ENCODE measurements at places on chromosomes 7 and 10. TPM values are rescaled to one million over a fixed set of nuclear protein-coding genes. Genes with fewer than 3 reads are reported as not detected.
A peak's percentile ranks its signal among the peaks of the same experiment; 100 is the strongest.

- no peaks in the 10 kb centered on the region for H3K27me3 ChIP-seq
- no peaks in the 10 kb centered on the region for H3K36me3 ChIP-seq
- H3K27ac ChIP-seq: no peak overlapping the region
- H3K4me3 ChIP-seq: no peak overlapping the region
- DNase-seq: no peak
These were observed 10.7 kb downstream of the C10orf90 start for GRCh38 chr10:126659750-126660149.

Gene VAX1
- not detected for total RNA-seq

Gene TLX1
- total RNA-seq: not detected

Gene UFSP1
- 3.4 TPM for total RNA-seq

DNA sequence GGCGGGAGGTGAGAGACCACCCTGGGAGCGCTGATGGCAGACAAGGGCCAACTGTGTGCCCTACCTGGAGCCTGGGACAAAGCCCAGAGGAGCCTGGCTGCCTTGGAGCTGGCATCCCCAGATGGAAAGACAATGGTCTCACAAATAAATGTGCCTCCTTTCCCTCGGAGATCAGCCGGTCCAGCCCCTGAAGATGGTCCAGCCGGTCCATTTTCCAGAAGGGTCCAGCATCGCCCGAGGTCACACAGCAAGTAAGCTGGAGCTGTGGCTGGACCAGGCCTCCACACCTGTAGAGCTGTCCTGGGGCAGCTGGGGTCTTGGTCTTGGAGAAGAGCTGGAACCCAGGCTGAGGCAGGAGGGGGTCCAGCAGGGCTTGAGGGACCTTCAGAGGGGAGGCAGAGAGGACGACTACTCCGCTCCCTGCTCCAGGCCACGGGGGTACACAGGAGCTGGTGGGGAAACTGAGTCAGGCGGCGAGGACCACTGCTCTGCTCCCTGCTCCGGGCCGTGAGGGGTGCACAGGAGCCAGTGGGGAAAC lies 3.6 kb downstream of the ELFN1 start:
- H3K27me3 ChIP-seq: peaks cover 10% of the 10 kb centered on the region
- no peak overlapping the region for H3K4me3 ChIP-seq
- H3K36me3 ChIP-seq: no peaks in the 10 kb centered on the region
- no peak overlapping the region for H3K27ac ChIP-seq

GRCh38 chr10:103478671-103479070 lies 369 bp downstream of the CALHM3 start:
- H3K4me1 ChIP-seq: peaks cover 9% of the 10 kb centered on the region
- no peaks in the 10 kb centered on the region for H3K36me3 ChIP-seq
- no peak for DNase-seq
- H3K27me3 ChIP-seq: no peaks in the 10 kb centered on the region
- H3K4me3 ChIP-seq: no peak overlapping the region
- H3K27ac ChIP-seq: no peak overlapping the region

DNA sequence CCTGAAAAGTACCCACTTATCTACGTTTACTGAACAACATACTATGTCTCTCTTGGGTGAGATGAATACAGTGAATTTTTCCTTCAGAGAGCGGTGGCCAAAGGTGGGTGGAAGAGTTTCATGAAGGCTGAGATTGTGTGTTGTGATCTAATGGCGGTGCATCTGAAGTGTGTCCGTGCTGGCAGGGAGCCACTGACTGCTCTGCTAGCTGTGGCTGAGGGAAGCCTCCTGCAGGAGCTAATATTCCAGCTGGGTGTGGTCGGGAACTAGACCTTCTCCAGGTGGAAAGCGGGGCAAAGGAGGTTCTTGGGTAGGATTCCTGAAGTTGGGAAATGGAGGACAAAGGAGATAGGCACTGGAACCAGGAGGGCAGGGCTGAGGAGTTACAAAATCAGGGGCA lies 69.2 kb upstream of the GRB10 start:
- H3K27me3 ChIP-seq: no peaks in the 10 kb centered on the region
- no peaks in the 10 kb centered on the region for H3K36me3 ChIP-seq
- H3K4me1 ChIP-seq: no peaks in the 10 kb centered on the region
- H3K27ac ChIP-seq: no peak overlapping the region
- no peak overlapping the region for H3K4me3 ChIP-seq

Gene TCAF2
- 0.70 TPM for total RNA-seq

GRCh38 chr10:90504172-90504571 lies 353.7 kb downstream of the HTR7 start:
- H3K4me3 ChIP-seq: no peak overlapping the region
- no peaks in the 10 kb centered on the region for H3K36me3 ChIP-seq
- DNase-seq: no peak
- H3K27me3 ChIP-seq: no peaks in the 10 kb centered on the region

DNA sequence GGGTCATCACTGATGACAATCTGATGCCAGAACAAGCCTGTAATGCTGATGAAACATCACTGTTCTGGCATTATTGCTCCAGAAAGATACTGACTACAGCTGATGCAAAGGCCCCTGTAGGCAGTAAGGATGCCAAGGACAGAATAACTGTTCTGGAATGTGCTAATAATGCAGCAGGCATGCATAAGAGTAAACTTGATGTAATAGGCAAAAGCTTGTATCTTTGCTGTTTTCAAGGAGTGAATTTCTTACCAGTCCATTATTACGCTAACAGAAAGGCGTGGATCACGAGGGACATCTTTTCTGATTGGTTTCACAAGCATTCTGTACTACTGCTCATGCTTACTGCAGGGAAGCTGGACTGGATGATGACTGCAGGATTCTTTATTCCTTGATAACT lies 18.7 kb downstream of the LCOR start:
- no peaks in the 10 kb centered on the region for H3K27me3 ChIP-seq
- H3K4me1 ChIP-seq: peaks cover 17% of the 10 kb centered on the region
- H3K36me3 ChIP-seq: no peaks in the 10 kb centered on the region
- no peak overlapping the region for H3K27ac ChIP-seq
- peak; percentile 45 for DNase-seq

DNA sequence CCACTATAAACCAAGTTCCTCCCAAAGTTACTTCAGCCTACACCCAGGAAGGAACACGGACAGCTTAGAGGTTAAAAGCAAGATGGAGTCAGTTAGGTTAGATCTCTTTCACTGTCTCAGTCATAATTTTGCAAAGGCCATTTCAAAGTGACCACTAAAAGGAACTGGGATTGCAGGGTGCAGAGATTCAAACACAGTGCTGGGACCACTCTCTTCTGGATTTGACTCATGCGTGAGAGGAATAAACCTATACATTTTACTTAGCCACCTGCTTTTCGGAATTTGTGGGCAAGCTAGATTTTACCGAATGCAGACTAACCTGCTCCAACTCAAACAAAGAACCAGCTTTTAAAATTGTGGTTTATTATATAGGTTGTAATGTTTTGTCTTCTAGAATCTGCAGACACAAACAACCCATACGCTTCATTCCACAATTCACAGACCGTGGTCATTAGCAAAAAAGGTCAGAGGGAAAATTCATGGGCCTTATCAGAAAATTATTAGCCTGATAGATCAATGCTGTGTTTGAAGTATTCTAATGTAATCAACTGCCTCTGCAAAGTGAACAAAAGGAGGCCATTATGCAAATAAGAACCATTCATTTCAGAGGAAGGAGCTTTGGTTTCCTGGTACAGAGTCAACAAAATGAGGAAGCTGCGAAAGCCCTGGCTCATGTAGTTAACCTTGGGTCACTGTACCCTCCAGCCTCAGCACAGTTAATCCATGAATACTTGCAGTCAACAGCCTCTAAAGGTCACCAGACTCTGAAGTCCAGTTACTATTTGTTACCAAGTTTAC lies 342.7 kb upstream of the KLF6 start:
- H3K27ac ChIP-seq: no peak overlapping the region
- no peaks in the 10 kb centered on the region for H3K27me3 ChIP-seq
- H3K4me1 ChIP-seq: no peaks in the 10 kb centered on the region
- DNase-seq: no peak
- no peak overlapping the region for H3K4me3 ChIP-seq

Gene GFRA1
- not detected for total RNA-seq

Gene POM121C
- 41.5 TPM for total RNA-seq

DNA sequence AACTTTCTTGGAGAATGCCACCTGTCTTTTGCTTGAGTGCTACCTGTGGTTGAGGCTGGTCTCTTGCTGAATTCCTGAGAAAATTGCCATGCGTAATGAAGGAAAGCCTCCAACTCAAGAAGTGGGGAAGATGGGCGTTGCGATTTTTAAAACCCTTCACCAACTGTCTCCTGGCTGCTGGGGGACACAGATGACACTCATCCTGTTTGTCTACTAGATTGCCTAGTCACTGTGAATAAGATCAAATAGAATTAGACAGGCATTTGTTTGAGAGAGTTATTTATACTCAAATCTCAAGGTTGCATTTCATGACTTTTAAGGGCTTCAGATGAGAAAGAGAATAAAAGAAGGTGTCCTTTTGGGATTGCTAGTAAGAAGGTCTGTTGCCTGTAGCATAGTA lies 84.3 kb upstream of the MTPN start:
- no peak for DNase-seq
- H3K4me3 ChIP-seq: no peak overlapping the region
- H3K27me3 ChIP-seq: peaks cover 71% of the 10 kb centered on the region
- no peak overlapping the region for H3K27ac ChIP-seq
- no peaks in the 10 kb centered on the region for H3K4me1 ChIP-seq

DNA sequence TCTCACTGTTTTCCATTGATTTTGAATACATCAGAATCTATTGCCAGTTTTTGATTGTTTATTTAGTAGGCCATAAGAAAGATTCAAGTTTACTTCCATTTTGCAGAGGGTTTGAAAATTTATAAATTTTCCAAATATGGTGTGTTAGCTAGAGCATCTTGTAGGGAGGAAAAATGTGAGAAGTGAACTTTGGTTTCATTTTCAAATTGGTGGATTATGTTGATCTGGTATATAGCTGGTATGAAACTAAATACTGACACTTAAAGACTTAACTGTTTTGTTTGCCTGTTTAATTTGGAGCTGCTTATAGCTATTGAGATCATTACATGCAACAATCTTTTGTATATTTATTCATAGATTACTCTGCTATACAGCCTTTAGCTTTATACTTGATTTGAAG lies 108.1 kb downstream of the ADAM22 start:
- H3K4me3 ChIP-seq: no peak overlapping the region
- no peaks in the 10 kb centered on the region for H3K36me3 ChIP-seq
- DNase-seq: no peak

- DNase-seq: no peak
- H3K36me3 ChIP-seq: peaks cover 10% of the 10 kb centered on the region
- no peaks in the 10 kb centered on the region for H3K27me3 ChIP-seq
- no peak overlapping the region for H3K27ac ChIP-seq
- no peak overlapping the region for H3K4me3 ChIP-seq
- peaks cover 5% of the 10 kb centered on the region for H3K4me1 ChIP-seq
These were observed 10.9 kb upstream of the FIS1 start for GRCh38 chr7:101255796-101256195.

Gene NEUROG3
- total RNA-seq: not detected

- no peaks in the 10 kb centered on the region for H3K4me1 ChIP-seq
- DNase-seq: no peak
- no peak overlapping the region for H3K27ac ChIP-seq
- H3K27me3 ChIP-seq: no peaks in the 10 kb centered on the region
These were observed 806 bp upstream of the VIPR2 start for GRCh38 chr7:159145490-159145855.

DNA sequence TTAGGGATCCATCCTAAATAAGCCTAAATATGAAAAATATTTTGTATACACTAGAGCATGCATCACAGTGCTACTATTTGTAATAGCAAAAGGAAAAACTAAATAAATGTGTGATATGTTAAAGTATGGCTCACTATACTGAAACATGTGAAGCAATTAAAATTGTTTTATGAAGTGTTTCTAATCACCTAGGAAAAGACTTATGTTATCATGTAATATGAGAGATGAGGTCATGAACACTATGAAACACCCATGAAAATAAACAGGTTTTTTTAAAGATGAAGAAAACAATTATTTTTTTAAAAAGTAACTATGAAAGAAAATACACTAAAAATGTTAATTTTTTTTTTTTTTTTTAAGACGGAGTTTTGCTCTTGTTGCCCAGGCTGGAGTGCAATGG lies 16.8 kb upstream of the ARHGAP12 start:
- no peak for DNase-seq
- H3K4me1 ChIP-seq: peaks cover 25% of the 10 kb centered on the region
- H3K27me3 ChIP-seq: no peaks in the 10 kb centered on the region
- no peaks in the 10 kb centered on the region for H3K36me3 ChIP-seq
- no peak overlapping the region for H3K27ac ChIP-seq

DNA sequence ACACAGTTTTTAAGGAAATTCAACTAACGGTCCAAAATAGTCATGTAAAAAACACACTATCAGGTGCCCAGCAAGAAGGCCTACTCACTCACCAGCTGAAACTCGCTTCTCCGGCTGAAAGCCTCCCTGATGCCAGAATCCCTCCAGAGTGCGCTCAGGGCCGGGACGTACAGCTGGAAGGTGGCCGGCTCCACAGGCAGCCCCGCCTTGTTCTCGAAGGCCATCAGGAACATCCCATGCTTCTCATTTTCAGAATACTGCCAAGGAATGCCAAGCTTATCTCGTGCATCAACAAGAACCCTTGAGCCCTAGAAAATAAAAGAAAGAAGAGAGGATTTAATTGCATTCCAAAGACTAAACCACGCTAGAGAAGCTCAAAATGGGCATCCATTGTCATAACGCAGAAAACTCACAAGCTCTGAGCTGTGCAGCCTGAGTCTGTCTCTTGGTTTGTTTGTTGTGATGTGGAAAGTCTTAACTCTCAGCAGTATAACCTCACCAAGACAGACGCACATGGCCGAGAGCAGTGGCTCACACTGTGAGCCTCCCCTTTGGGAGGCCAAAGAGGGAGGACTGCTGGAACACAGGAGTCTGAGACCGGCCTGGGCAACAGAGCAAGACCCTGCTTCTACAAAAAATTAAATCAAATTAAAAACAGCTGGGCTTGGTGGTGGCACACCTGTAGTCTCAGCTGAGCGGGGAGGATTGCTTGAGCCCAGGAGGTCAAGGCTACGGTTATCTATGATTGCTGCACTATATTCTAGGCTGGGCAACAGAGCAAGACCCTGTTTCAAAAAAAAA lies 49.1 kb downstream of the GNA12 start:
- no peaks in the 10 kb centered on the region for H3K27me3 ChIP-seq
- H3K4me1 ChIP-seq: no peaks in the 10 kb centered on the region

Gene CYP3A7
- not detected for total RNA-seq

Gene DYNC1I1
- not detected for total RNA-seq

GRCh38 chr7:140008755-140009610 lies 53.8 kb downstream of the PARP12 start:
- no peak overlapping the region for H3K27ac ChIP-seq
- H3K27me3 ChIP-seq: no peaks in the 10 kb centered on the region
- H3K4me3 ChIP-seq: no peak overlapping the region
- no peaks in the 10 kb centered on the region for H3K4me1 ChIP-seq
- no peak for DNase-seq
- no peaks in the 10 kb centered on the region for H3K36me3 ChIP-seq

Gene CASP2
- 15.1 TPM for total RNA-seq

DNA sequence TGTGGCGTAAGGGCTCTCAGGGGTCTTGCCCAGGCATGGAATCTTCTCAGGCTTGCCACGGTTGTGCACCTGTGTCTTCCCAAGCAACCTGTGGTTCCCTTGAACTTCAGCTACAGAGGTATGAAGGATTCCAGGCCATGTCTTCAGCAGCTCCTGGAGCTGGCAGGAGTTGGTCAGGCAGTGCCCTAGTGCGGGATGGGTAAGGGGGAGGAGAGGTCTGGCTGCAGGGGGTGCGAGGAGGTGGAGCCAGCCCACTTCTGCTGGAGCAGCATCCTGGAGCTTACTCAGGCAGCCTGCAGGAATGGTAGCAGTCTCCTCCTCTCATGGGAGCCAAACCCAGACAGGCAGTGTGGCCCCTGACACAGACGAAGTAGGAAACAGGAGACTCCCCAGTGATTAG lies 3.8 kb upstream of the TRIL start:
- H3K4me3 ChIP-seq: no peak overlapping the region
- no peak for DNase-seq
- H3K27me3 ChIP-seq: no peaks in the 10 kb centered on the region
- H3K4me1 ChIP-seq: peaks cover 11% of the 10 kb centered on the region
- H3K36me3 ChIP-seq: no peaks in the 10 kb centered on the region

All from MCF 10A (cell line).